ENCODE measurements at places on chromosomes 2 and 18.

GRCh38 chr2:230443541-230443940 lies 27.5 kb downstream of the SP100 start:
- no peak for DNase-seq

DNA sequence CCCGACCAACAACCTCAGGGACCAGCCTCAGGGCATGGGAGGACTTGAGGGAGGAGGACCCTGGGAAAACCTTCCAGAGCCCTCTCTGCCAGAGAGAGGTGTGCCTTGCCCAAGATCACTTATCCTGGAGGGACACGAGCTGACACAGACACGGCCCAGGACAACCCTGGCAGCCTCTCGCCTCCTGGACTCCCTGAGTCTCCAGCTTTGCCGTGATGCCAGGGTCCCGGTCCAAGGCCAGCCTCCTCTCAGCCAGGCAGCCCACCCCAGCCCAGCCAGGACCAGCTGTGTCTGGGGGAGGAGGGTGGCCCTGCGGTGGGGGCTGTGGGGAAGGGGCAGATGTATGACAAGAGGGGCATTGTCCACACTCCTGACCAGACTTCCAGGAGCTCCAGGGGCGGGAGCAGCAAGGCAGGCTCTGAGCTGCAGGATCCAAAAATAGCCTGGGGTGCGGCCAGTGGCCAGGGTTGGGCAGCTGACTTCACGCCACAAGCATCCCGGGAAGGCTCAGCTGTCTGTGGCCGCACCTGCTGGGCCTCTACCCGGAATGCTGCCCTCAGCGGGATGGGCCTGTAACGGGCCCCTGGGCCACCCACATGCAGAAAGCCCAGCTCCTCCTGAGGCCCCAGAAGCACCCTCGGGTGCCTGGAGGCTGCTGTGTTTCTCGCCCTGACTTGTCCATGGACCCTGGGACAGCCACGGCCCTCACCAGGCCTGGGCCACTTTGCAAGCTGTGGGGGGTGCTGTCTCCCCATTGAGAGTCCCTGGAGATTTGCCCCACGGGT lies 65.5 kb upstream of the GPC1 start:
- peak; percentile 31 for DNase-seq

GRCh38 chr2:102803897-102804217 lies 42.0 kb downstream of the TMEM182 start:
- DNase-seq = no peak

- no peak for DNase-seq
Measured at GRCh38 chr2:96788442-96789244, 27.4 kb upstream of the CNNM3 start.

- DNase-seq = no peak
Measured at GRCh38 chr2:171505374-171505773, 16.9 kb upstream of the CYBRD1 start.

DNA sequence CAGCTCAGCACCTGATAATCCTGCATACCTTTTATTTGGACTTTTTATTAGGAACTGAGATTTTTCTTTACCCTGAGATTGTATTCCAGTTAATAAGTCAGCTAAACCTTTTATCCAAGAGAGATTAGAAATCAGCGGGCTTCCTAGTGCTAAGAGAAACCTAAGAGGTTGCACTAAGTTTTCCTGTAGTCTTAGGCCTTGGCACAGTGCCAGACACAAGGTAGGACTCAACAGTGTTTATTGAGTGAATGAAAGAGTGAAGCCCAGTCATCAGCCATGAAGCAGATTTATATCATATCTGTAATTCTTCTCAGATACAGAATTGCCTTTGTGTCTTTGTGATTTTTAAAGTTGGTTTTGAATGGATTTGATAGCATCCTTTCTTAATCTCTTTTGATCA lies 13.6 kb downstream of the OTX1 start:
- DNase-seq = no peak

- peak; percentile 94 for DNase-seq
Measured at GRCh38 chr2:105631922-105632321, 112.8 kb upstream of the NCK2 start.

All from brain (organoid and tissue), 16 donors.